ENCODE measurements at places on chromosomes 5 and 9.

- DNase-seq = no peak
These were observed 18.0 kb upstream of the CXCL14 start for GRCh38 chr5:135596788-135597187.

- peak; percentile 6 for DNase-seq
These were observed at the start of gene ZNF454 for GRCh38 chr5:178940569-178941360. TSS of gene ZNF454 (plus strand) at chr5:178941198. CDS start at chr5:178942792, 1,594 bp downstream.

DNA sequence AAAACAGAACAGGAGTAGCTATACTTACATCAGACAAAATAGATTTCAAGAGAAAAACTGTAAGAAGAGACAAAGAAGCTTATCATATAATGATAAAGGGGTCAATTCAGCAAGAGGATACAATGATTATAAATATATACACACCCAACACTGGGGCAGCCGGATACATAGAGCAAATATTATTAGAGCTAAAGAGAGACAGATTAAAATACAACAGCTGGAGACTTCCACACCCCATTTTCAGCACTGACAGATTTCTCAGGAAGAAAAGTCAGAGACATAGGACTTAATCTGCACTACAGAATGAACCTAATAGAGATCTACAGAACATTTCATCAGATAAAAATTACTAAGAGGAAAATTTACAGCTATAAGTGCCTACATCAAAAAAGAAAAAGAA, 35.7 kb downstream of the OXCT1 start:
- no peak for DNase-seq

DNA sequence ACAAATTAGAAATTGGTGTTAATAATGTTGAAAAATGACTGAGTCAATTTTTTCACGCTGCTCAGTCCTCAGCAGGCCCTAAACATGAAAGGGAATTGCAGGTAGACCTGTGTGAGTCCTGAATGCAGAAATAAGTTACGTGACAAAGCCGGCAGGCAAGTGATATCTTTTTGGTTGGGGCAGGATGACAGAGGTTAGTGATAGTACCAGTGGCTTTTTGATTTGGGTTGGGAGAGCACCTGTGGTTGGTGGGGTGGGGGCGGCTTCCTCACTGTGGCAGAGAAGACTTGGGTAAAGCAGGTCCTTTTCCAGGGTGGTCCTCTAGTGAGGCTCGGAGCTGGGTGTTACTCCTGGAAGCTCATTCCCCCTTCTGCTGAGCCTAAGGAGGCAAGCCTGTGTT, 164.7 kb downstream of the TMEM167A start:
- DNase-seq = no peak

DNA sequence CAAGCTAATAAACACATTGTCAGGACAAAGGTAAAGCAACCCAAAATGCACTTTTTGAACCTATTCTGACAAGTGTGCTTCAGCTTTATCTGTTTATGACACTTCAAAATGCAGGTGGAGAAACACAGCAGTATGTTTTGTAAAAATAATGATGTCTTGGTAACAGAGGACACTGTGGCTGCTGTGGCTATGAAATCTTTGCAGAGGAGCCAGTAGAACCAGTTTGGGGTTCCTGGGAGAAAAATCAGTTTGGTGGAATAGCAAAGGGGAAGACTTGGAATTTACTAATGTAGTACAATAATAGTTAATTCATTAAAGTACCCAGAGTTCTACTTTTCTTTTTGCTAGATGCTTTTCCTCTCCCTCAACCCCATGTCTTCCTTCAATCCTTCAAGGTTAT, 40.6 kb downstream of the SIL1 start:
- no peak for DNase-seq

GRCh38 chr5:132952829-132953228, 10.6 kb downstream of the AFF4 start:
- no peak for DNase-seq

- DNase-seq = no peak
These were observed 47.7 kb downstream of the CNTRL start for GRCh38 chr9:121122246-121123032.
